HuH-7 (cell line): ENCODE measurements at places on chromosomes 5 and 9.

- no peak for DNase-seq
Observed at GRCh38 chr5:122882831-122883230, 37.4 kb downstream of the SNX24 start.

GRCh38 chr5:16937503-16938161 is 1.5 kb upstream of the MYO10 start:
- no peak for DNase-seq

DNA sequence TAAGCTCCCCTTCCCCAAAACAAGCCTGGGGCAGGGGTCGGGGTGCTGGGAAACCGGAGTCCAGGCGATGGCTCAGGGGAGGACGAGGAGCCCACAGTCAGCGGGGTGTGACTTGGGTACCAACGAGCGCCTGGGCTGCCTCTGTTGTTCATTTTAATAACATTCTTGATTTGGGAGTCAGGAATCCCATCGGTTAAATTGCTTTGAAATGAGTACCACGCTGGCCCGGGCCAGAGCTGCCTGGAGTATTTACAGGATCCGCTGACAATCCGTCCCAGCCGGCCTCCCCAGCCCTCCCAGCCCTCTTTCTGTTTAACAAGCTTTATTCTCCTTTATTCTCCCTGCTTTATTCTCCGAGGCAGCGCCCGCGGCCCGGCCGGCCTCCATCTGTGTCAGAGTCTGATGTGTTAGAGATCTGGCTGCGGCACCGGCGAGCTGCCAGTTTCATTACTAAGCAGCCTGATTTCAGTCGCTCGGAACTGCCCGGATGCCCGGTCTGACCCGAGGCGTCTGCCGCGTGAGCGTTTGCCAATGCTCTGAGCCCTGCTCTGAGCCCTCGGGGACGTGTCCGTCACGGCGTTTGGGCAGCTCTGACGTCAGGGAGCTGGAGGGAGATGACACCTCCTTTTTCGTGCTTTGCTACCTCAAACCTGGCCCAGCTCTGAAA is 16.5 kb upstream of the QRFP start:
- no peak for DNase-seq

GRCh38 chr5:128684961-128685360 is 146.9 kb upstream of the FBN2 start:
- no peak for DNase-seq

GRCh38 chr5:10451137-10451824 is 9.6 kb downstream of the ROPN1L start:
- no peak for DNase-seq

- DNase-seq: no peak
Observed at GRCh38 chr9:136740491-136740890, 2.2 kb downstream of the LCN10 start.

GRCh38 chr9:89750117-89750791 is 145.4 kb downstream of the GADD45G start:
- no peak for DNase-seq

GRCh38 chr5:139837711-139838380 is 42.2 kb downstream of the PSD2 start:
- no peak for DNase-seq

DNA sequence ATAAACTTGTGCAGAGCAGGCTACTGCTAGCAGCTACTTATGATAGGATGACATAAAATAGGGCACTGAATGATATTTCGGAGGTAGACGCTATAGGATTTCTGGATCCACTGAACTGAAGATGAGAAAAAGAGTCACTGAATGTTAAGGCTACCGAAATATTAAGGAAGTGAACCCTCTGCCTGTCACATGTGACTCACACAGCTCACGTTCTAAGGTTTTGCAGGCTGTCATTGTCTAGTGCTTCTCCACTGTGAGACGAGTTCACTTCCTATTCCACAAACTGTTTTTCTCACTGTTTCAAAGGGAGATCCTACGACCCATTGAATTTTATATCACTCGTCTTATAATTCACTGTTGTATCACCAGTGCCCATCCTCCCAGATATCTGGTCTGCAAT is 100.8 kb downstream of the CTNND2 start:
- no peak for DNase-seq

- peak; percentile 76 for DNase-seq
Observed at GRCh38 chr9:95127249-95128176, 190.0 kb downstream of the FANCC start.

GRCh38 chr5:589588-589987 is 22.6 kb upstream of the CEP72 start:
- no peak for DNase-seq

DNA sequence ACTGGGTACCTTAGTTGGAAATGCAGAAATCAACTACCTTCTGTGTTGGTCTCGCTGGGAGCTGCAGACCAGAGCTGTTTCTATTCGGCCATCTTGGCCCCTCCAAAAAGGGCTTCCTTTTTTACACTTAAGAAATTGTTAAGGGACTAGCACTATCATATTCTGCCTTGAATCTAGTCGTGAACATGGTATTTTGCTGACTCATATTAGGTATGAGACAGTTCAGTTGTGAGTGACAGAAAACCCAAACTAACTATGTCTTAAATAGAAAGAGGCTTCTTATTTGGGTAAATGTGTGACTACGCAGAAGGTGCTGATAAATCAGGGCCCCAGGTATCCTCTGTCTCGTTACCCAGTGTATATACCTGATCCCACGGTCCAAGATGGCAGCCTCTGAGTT is 298.2 kb downstream of the EDIL3 start:
- DNase-seq: no peak

- peak; percentile 72 for DNase-seq
Observed at GRCh38 chr9:97502984-97503861, 1.8 kb downstream of the TMOD1 start.

- no peak for DNase-seq
Observed at GRCh38 chr9:35771943-35772342, 17.9 kb upstream of the MSMP start.

DNA sequence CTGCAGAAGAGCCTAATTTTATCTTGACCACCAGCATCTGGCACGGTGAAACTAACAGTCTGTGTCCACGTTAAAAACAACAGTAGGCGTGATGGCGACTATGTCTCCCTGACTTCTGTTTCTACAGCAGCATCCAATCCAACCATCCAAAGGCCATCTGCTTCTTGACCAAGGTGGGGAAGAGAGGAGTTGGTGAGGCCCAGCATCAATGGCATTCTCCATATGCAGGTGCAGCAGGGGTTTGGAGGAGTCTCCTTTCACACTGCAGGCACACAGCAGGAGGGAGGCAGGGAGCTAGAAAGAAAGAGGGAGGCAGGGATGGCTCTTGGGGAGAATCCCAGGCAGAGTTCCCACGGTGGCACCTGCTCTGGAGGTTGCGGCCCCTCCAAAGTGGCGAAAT is 27.0 kb downstream of the MGAT1 start:
- no peak for DNase-seq

- no peak for DNase-seq
Observed at GRCh38 chr9:17291766-17292165, 156.9 kb downstream of the CNTLN start.

DNA sequence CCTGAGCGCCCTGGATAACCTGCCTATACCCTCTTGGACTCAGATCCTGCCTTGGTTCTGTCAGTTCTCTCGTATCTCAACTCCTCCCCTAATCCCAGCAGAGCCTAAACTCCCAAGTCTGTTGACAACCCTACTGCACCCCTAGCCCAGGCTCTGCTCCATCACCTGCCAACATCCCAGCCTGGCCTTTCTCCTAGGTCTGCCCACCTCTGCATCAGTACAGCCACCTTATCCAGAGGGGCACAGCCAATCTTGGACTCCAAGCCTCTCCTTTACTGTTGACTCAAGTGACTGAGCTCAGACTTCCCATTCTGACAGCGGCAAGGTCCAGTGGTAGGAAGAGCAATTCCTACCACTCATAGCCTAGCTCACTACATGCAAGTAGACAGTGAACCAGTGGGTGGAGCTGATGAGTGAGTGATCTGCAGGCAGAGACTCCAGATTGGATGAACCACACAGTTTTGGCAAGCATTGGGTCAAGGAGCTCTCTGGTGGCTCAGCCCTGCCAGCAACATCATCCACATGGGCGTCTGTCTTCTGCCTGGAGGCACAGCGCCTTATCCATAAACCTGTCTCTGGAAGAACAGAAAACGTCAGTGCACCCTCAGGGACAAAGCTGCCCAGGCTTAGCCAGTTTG is 26.5 kb downstream of the TRMO start:
- DNase-seq: peak; percentile 60

DNA sequence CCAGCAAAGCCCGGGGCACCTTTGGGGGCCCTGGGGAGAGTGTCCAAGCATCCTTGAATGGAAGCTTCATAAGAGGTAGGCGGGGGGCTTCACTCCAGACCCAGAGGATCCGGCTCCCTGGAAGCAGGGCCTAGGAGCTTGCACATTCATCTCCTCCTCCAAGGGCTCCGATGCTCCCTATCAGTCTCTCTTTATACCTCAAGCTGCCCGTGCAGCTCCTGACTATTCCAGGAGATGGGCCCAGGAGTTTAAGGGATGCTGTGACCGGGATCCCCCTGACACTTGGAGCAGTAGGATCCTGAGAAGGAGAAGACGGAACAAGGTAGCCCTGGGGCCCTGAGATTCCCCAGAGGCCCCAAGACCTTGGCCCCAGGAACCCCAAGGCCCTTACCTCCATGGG is 25.9 kb downstream of the CSF1R start:
- DNase-seq: no peak

GRCh38 chr5:143156572-143156971 is 246.9 kb downstream of the NR3C1 start:
- no peak for DNase-seq
